ENCODE measurements at places on chromosomes 7 and 10. TPM values are rescaled to one million over a fixed set of nuclear protein-coding genes. Genes with fewer than 3 reads are reported as not detected.

The SLC26A4 gene
- polyA plus RNA-seq: not detected

The ZNF775 gene
- polyA plus RNA-seq: 29.7 TPM

The CHCHD3 gene
- 102 TPM for polyA plus RNA-seq

The LRRC18 gene
- polyA plus RNA-seq: not detected

The PRRT4 gene
- 13.2 TPM for polyA plus RNA-seq

The ZEB1 gene
- 23.9 TPM for polyA plus RNA-seq

The CYP3A5 gene
- 0.81 TPM for polyA plus RNA-seq

The PMPCB gene
- 102 TPM for polyA plus RNA-seq

The PRKG1 gene
- 2.9 TPM for polyA plus RNA-seq

The GPR26 gene
- not detected for polyA plus RNA-seq

The STAMBPL1 gene
- polyA plus RNA-seq: 7.9 TPM
